ENCODE measurements at places on chromosomes 3 and 15.

DNA sequence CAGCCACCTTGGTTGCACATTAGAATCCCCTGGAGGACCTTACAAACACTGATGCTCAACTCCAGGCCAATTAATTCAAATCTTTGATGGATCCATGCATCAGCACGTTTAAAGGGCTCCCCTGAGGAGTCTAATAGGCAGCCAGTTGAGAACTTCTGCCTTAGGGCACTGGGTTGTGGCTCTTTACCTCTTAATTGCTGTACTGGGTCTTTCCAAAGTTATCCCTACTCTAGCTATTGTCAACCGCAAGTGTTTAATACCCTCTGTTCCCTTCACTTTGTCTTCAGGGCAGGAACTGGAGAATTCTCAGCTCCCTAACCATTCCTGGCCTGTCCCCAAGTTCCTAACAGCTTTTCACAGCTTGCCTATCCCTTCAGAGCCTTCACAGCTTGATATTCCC lies 15.0 kb upstream of the FAM174B start:
- H3K4me1 ChIP-seq, result no peaks in the 10 kb centered on the region
- peaks cover 4% of the 10 kb centered on the region for H3K27me3 ChIP-seq
- no peak for DNase-seq
- H3K36me3 ChIP-seq, result no peaks in the 10 kb centered on the region

- H3K27ac ChIP-seq, result no peak overlapping the region
- no peaks in the 10 kb centered on the region for H3K27me3 ChIP-seq
- DNase-seq, result no peak
- no peaks in the 10 kb centered on the region for H3K4me1 ChIP-seq
- no peak overlapping the region for H3K4me3 ChIP-seq
- no peaks in the 10 kb centered on the region for H3K36me3 ChIP-seq
Observed at GRCh38 chr3:38049358-38050126, 10.5 kb downstream of the DLEC1 start.

GRCh38 chr15:34883633-34884032 lies 85.9 kb downstream of the AQR start:
- H3K4me1 ChIP-seq, result no peaks in the 10 kb centered on the region
- peaks cover 77% of the 10 kb centered on the region for H3K36me3 ChIP-seq
- no peak overlapping the region for H3K27ac ChIP-seq
- no peak overlapping the region for H3K4me3 ChIP-seq
- DNase-seq, result no peak

GRCh38 chr3:129619726-129620162 lies 13.3 kb upstream of the PLXND1 start:
- no peaks in the 10 kb centered on the region for H3K36me3 ChIP-seq
- H3K27ac ChIP-seq, result no peak overlapping the region
- peaks cover 14% of the 10 kb centered on the region for H3K4me1 ChIP-seq
- DNase-seq, result no peak

DNA sequence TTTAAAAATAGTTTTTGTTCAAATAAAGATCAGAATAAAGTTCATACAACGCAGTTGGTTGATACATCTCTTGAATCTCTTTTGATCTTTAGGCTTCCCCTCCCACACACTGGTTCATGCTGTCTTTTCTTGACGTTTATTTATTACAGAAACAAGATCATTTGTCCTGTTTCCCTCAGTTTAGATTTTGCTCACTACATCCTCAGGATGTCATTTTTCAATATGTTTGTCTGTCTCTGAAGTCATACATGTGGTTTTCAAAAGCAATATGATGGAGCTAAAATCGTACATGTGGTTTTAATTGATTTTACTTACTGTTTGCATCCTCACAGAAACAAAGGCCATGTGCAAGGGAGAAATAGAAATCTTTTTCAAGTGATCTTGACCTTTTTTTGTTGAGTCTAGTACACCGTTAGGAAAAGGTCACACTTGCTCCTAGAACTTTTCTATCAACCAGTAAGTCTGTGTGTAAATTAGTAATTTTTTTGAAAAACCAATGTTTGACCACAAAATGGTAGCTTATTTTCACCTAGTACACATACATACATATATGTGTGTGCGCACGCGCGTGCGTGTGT lies 63.7 kb upstream of the SENP5 start:
- H3K36me3 ChIP-seq, result peaks cover 59% of the 10 kb centered on the region
- H3K27me3 ChIP-seq, result no peaks in the 10 kb centered on the region

GRCh38 chr15:72967397-72967796 lies 84.9 kb upstream of the NEO1 start:
- no peak overlapping the region for H3K4me3 ChIP-seq
- no peak for DNase-seq
- peaks cover 15% of the 10 kb centered on the region for H3K4me1 ChIP-seq
- H3K36me3 ChIP-seq, result no peaks in the 10 kb centered on the region
- peaks cover 12% of the 10 kb centered on the region for H3K27me3 ChIP-seq

DNA sequence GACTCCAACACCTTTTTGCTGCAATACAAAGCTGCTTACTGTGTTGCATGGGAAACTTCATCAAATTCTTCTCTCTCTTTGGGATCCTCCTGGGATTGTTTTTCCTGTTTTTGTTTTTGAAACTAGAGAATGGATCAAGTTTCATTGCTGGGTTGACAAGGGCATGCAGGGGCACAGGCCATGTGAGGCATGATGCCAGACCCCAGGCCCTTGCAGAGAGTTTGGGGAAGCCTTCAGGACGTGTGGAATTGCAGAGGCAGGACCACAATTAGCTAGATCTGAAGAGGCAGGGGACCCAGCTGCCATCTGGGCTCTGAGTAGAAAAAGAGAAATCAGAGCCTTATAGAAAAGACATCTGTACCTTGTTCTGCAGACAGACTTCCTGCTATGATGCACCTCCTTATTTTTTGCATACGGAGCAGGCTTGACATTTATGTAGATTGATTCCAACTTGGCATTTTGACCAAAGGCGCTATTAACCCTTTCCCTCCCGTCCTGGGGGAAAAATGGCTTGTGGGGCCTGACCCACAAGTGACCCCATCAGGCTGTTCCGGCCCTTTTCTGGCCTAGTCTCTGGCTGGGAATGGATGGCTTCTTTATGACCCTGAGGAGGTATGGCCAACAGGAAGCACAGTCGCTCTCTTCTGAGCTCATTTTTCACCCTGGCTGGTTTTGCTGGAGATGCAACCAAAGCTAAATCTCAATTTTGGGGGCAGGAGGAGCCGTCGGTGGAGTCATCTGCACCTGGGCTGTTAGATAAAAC lies 44.3 kb upstream of the CHRNB4 start:
- no peaks in the 10 kb centered on the region for H3K4me1 ChIP-seq
- H3K27me3 ChIP-seq, result no peaks in the 10 kb centered on the region
- no peak for DNase-seq
- no peak overlapping the region for H3K4me3 ChIP-seq
- no peak overlapping the region for H3K27ac ChIP-seq

DNA sequence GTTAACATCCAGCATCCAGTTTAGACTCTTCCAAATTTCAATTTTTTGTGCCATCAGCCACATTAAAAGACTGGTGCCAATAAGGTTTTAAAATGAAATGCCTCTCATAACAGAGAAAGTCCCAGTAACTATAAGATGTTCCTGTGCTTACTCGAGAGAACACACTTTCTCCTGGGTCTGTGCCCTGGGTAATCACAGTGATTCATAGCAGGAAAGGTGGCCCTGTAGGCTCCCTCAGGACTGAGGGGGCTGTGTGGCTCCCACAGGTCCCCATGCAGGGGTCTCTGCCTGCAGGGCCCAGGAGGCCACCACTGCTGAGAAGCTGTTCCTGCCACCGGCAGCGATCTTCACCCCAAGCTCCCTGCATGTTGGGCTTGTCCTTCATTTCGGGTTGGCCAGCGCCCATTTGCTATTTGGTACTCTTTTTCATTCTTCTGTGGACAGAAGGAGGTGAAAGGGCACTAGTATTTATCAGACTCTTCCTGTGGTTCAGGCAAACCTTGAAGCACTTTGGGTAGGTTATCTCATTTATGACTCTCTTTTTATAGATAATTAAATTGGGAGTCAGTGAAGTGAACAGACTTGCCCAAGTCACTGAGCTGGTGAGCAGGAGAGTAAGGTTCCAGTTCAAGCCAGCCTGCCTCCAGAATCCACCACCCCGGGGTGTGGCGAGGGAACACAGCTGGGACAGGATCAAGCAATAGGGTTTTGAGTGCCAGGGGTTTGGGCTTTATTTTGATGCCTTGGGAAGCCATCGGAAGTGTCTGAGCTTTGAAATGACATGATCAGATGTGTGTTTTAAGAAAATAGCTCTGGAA lies 44.2 kb upstream of the PLXNA1 start:
- DNase-seq, result no peak
- H3K27ac ChIP-seq, result no peak overlapping the region
- no peaks in the 10 kb centered on the region for H3K4me1 ChIP-seq
- no peaks in the 10 kb centered on the region for H3K36me3 ChIP-seq

- no peak overlapping the region for H3K4me3 ChIP-seq
- peaks cover 86% of the 10 kb centered on the region for H3K36me3 ChIP-seq
- H3K27ac ChIP-seq, result no peak overlapping the region
- H3K4me1 ChIP-seq, result no peaks in the 10 kb centered on the region
- no peaks in the 10 kb centered on the region for H3K27me3 ChIP-seq
- no peak for DNase-seq
Observed at GRCh38 chr15:30940359-30940758, 36.6 kb downstream of the FAN1 start.

DNA sequence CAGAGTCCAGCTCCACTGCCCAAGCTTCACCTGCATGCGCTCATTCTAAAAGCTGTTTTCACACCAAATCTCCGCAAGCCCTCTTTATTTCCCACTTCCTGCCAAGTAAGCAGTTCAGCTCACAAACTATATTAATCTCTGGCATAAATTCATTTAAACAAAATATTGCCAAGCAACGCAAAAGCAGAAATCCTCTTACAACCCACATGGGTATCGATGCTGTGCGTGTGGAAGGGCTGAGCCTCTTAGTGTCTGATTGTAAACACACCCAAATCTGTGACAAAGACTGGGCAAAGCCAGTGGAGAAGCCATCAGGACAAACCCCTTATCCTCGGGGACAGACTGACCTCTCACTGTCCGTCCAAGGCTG lies 124.3 kb upstream of the ATP2B2 start:
- H3K27me3 ChIP-seq, result no peaks in the 10 kb centered on the region
- no peaks in the 10 kb centered on the region for H3K4me1 ChIP-seq
- DNase-seq, result no peak
- no peak overlapping the region for H3K4me3 ChIP-seq
- H3K36me3 ChIP-seq, result no peaks in the 10 kb centered on the region

- H3K4me3 ChIP-seq, result no peak overlapping the region
- H3K27ac ChIP-seq, result no peak overlapping the region
- no peaks in the 10 kb centered on the region for H3K4me1 ChIP-seq
- peaks cover 75% of the 10 kb centered on the region for H3K36me3 ChIP-seq
Observed at GRCh38 chr3:183862610-183863009, 22.1 kb downstream of the PARL start.

GRCh38 chr15:54772663-54773062 lies 424.1 kb downstream of the RSL24D1 start:
- no peak for DNase-seq
- H3K4me1 ChIP-seq, result no peaks in the 10 kb centered on the region
- H3K27ac ChIP-seq, result no peak overlapping the region
- H3K36me3 ChIP-seq, result no peaks in the 10 kb centered on the region
- no peak overlapping the region for H3K4me3 ChIP-seq

GRCh38 chr3:178491751-178492150 lies 44.5 kb upstream of the KCNMB2 start:
- no peaks in the 10 kb centered on the region for H3K27me3 ChIP-seq
- no peak overlapping the region for H3K27ac ChIP-seq
- no peaks in the 10 kb centered on the region for H3K4me1 ChIP-seq
- no peak for DNase-seq
- H3K36me3 ChIP-seq, result no peaks in the 10 kb centered on the region

- H3K36me3 ChIP-seq, result no peaks in the 10 kb centered on the region
- H3K27me3 ChIP-seq, result no peaks in the 10 kb centered on the region
- H3K27ac ChIP-seq, result no peak overlapping the region
- no peaks in the 10 kb centered on the region for H3K4me1 ChIP-seq
- H3K4me3 ChIP-seq, result no peak overlapping the region
Observed at GRCh38 chr3:171504376-171504775, 44.2 kb upstream of the TNIK start.

DNA sequence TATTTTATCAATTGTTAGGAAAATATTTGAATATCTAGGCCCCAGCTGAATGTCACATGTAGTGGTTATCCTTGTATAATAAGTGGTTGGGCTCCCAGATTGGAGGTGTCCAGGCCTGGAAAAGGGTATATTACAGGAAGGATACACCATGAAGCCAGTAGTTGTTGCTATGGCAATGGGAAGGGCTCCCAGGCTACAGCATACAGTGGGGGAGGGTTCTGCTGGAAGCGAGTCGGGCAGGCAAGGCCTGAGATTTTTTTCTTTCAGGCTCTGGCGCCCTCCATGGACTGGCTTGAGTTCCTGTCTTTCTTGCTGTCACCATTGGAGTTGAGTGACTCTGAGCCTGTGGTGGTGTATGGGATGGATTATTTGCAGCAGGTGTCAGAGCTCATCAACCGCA lies 8.9 kb downstream of the ECE2 start:
- no peaks in the 10 kb centered on the region for H3K36me3 ChIP-seq
- no peak for DNase-seq
- peaks cover 5% of the 10 kb centered on the region for H3K4me1 ChIP-seq

DNA sequence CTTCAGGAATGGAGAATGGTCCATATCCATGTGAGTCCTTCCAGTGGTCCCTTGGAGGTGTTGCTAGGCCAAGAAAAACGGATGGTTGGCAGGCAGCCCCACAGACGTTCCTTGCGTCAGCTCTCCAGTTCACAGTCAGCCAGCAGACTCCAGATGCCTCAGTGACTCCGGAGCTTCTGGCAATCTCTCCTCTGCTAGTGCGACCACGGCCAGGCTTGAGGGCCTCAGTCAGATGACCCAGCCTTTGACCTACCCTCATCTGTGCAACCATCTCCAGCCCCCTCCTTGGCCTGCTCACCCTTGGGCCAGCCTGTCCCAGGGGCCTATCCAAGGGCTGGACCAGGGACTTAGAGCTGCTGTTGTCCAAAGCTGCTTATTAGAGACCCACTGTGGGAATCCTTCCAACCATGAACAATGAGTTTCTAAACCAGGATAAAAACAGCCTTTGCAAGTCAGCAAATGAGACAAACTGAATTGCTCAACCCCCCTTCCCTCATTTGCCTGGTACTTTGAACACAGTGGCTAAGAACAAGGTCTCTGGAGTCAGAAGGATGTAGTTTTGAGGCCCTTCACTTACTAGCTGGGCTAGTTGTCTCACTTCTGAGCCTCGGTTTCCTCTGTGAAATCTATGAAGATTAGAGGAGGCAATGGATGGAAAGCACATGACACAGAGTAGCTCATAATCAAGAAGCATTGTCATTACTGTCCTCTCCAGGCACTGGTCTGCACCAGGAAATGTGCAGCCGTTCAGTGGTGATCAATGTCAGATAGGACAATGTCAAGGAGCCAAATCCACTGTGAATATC lies 44.8 kb downstream of the ANP32A start:
- no peaks in the 10 kb centered on the region for H3K4me1 ChIP-seq
- no peak overlapping the region for H3K27ac ChIP-seq
- peaks cover 23% of the 10 kb centered on the region for H3K36me3 ChIP-seq
- no peaks in the 10 kb centered on the region for H3K27me3 ChIP-seq
- H3K4me3 ChIP-seq, result no peak overlapping the region

- no peaks in the 10 kb centered on the region for H3K36me3 ChIP-seq
- DNase-seq, result no peak
- no peak overlapping the region for H3K27ac ChIP-seq
- no peak overlapping the region for H3K4me3 ChIP-seq
- no peaks in the 10 kb centered on the region for H3K27me3 ChIP-seq
Observed at GRCh38 chr15:96219681-96220080, 110.8 kb upstream of the NR2F2 start.

All from CD4-positive, alpha-beta T cell (primary cell).